ENCODE measurements at places on chromosomes 16 and 17. TPM values are rescaled to one million over a fixed set of nuclear protein-coding genes. Genes with fewer than 3 reads are reported as not detected.

Gene IL21R
- 24.3 TPM for total RNA-seq

Gene B4GALNT2
- total RNA-seq, result not detected

Gene HSPB9
- not detected for total RNA-seq

Gene ASPHD1
- not detected for total RNA-seq

Gene PRSS22
- total RNA-seq, result 1.5 TPM

Gene HOXB1
- not detected for total RNA-seq

Gene PAQR4
- 2.9 TPM for total RNA-seq

Gene UTS2R
- 0.28 TPM for total RNA-seq

Gene MYH1
- total RNA-seq, result not detected

Gene ALDH3A1
- not detected for total RNA-seq

Gene SLC5A11
- total RNA-seq, result 0.40 TPM

Gene CAVIN1
- 0.20 TPM for total RNA-seq

Gene ATP1B2
- total RNA-seq, result 0.19 TPM

Gene TMEM88
- 27.6 TPM for total RNA-seq

Gene CEP131
- total RNA-seq, result 11.4 TPM

Gene MT3
- not detected for total RNA-seq
